Hippocampal formation (tissue), 2 donors: ENCODE measurements at places on chromosomes 1 and 21.

DNA sequence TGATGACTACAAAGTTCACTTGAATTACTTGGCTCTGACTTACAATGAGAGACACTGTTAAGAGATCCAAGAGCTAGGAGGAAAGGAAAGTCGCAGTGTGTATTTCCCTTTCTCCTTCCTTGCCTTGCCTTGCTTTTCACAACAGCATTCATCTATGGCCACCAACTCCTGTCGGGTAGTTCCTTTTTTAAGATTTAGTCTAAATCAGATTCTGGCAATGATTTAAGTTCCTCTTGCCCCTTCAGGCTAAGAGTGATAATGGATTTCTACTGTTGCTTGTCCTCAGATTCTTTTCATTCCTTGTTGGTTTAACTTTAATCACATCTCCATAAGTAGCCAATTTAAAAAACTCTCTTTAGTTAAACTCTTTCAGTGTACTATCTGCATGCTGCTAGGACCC, 91.9 kb downstream of the GTF2B start:
- DNase-seq, result no peak

DNA sequence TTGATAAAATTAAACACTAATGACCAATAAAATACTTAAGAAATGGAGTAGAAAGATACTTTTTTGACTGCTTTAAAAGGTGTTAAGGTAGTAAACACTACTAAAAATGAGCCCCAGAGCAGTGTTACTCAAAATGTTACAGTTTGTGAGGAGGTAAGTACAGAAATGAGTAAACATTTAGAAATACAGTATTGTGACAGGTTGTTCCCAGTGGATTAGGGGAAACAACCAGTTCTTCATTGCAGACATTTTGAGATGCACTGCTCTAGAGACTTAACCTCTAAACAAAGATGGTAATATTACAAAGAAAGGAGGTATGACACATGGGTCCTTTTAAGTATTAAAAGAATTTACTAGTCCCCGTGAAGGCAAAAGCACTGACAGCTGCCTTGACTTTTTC, 12.7 kb downstream of the DHX9 start:
- DNase-seq, result no peak

DNA sequence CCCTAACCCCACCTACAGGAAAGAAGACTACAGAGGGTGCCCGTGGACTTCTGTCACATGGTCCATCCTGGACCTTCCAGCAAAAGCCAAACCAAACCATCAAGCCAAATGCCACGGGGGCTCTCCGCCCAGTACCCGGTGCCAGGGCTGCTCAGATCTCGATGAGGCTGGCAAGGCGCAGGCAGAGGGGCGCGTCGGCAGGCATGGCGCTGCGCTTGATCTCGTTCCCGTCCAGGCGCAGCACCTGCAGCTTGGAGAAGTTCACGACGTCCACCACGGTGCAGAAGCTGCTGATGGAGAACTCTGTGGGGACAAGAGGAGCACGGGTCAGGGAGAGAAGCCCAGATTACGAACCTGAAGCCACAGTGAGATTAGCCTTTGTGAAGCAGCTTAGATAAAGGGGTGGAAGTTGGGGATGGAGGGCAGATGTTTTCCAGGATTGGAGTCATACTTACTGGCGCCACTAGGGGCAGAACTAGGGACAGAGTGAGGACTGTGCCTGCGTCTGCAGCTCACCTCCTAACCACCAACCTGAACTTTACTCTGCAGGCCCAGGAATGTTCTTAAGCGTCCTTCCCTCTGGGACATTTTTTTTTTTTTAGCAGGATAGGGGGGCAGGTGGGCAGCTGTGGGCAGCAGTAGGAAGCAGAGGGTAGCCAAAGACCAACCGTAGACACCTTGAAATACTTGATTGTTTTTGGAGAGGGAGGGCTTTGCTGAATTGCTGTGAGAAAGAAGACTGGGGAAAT, 8.6 kb downstream of the FMOD start:
- DNase-seq, result no peak

DNA sequence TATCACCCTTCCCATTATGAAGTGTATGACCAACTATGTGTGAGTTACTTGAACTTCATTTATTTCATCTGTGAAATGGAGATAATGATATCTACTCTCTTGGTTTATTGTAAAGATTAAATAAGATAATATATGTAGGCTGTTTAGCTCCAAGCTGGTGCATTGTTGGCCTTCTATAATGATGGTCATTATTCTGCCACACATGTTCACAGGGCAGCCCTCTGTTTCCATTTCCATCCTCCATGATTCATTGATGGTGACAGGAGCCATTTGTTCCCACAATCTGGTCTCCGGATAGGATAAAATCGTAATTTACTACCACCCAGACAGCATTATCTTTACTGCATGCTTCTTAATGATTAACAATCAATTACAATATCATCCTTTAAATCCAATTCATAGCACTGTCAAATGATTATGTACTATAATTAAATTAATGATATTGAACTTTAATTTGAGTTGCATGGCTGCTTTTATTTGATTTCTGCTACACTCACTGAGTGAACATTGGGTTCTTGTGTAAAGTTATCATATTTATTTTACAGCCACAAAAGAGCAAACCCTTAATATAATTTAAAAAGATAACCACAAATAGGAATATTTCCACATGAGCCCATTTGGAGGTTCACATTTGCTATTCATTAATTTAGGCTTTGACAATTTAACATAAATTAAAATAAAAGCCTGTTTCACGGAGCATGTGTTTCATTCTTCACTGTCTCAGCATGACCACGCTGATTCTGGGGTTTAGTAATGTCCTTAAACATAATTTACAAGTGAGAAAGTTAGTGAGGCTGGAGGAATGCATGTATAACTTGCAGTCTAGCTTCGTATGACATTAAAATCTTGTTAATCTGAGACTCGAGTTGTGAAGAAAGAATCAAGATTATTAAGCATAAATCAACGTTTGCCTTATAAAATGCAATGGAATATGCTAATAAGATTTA, 596.4 kb upstream of the ZRANB2 start:
- DNase-seq, result no peak

DNA sequence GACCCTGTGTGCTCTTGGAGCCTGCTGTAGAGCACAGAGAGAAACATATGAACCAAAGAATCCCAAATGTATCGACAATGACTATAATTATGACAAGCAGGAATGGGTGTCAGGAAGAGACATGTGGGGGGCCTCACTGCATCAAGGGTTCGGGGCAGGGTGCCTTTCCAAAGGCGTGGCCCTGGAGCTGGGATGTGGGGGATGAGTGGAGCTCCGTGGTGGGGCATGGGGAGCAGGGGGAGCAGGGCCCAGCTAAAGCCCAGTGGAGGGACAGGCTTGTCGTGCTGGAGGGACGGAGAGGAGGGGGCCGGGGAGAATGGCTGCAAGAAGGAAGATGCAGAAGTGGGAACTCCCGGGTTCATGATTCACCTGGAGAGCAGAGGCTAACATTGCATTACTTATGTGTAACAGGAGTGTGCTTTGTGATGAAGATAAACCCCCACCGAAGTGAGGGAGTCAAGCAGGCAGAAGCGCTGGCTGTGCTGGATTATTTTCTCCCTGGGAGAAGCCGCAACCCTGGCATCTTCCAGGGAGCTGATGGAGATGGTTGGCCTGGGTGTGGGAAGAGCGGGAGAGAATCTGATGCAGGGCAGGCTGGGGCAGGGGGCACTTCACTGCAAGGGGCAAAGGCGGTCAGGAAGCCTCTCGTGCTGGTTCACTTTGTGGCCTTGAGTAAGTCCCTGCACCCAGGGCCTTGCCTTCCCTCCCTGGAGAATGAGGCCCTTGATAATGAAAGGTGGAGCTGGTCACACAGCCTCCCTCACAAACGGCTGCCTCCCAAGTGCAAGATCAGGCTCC, 124.6 kb upstream of the RUNX3 start:
- DNase-seq, result no peak

- DNase-seq, result no peak
Measured at GRCh38 chr1:85330214-85330631, 53.8 kb upstream of the BCL10 start.

DNA sequence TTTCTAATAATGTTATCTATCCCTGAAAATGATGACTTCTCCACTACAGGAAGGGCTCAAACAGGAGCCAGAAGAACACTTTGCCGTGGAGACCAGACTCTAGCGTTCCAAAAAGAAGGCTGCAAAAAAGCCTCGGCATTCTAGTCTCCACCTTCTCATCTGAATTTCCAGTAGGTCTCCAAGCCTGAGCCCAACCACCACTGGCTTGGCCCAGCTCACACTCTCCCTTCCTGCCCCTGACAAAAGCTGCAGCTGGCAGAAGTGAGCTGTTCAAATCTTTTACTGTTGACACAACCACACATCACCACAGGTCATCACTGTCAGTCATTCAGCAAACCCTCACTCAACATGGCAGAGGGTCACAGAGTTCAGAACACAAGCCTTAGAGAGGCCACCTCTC, 69.3 kb downstream of the CAMK2N1 start:
- DNase-seq, result no peak

- no peak for DNase-seq
Measured at GRCh38 chr1:73556270-73556669, 641.7 kb downstream of the LRRIQ3 start.

GRCh38 chr1:117581391-117581943, 24.4 kb upstream of the TENT5C start:
- DNase-seq, result no peak

GRCh38 chr1:19140465-19140864, 69.6 kb downstream of the UBR4 start:
- DNase-seq, result no peak

DNA sequence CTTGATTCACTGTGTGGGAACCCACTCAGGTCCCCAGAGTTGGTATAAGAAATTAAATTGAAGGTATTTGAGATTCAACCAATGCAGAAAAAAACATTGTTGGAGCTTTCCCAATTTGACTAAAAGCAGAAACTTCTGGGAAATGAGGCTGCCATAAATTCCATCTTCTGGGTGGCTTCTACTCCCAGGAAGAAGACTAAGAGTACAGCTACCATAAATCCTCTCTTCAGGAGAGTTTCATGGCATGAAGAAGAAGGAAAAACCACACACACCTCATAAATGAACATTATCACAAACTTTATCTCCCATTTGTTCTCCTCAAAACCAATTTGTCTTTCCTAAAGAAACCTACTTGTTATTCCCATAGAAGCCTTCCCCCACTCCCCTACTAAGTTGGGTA, 283.9 kb downstream of the DPYD start:
- no peak for DNase-seq

DNA sequence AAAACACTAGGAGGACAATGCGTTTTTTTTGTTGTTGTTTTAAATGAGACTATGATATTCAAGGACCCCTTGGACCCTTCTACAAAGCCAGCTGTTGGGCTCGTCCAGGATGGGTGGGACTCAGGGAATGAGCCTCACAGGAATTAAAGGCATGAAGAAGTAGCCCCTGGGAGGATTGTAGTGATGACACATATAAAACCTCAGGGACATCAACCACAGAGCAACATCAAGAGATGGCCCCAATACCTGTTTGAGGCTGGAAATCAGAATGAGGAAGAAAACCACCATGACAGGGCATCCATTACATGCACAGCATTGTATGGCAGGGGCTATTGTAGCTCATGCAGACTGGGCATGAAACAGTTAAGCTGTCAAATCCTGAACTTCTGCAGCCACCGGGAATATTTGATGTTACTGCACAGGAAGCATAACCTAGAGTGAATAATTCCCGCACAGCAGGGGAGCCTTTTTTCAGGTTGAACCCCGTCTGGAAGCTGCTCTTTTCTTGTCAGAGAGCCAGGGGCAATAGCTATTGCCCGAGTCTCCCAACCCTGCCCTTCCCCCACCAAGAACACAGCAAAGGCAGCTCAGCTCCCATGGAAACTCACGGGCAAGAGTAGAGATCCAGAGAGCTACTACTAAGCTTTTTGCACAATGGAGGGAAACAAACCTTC, 140.2 kb upstream of the FGGY start:
- DNase-seq, result no peak

GRCh38 chr1:51327386-51327785, 3.0 kb downstream of the TTC39A start:
- DNase-seq, result no peak

DNA sequence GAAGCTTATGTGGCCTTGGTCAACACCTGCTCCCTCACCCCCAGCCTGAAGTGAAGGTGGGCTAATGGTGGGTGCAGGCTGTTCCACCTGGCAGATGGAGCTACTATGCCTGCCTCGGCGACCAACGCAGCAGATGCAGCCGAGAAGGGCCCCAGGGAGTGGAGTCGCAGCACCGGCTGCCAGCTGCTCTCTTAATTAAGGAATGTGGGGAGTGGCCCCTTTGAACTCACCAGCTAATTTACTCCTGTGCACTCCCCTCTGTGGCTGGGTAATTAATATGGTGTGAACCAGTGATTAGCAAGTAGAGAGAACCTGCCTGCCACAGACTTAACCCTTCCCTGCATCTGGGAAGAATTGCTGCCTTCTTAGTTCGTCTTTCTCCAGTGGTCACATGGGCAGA, 3.3 kb upstream of the SLAMF8 start:
- no peak for DNase-seq

- peak; percentile 20 for DNase-seq
Measured at GRCh38 chr1:11664336-11665065, 501 bp downstream of the FBXO6 start.

DNA sequence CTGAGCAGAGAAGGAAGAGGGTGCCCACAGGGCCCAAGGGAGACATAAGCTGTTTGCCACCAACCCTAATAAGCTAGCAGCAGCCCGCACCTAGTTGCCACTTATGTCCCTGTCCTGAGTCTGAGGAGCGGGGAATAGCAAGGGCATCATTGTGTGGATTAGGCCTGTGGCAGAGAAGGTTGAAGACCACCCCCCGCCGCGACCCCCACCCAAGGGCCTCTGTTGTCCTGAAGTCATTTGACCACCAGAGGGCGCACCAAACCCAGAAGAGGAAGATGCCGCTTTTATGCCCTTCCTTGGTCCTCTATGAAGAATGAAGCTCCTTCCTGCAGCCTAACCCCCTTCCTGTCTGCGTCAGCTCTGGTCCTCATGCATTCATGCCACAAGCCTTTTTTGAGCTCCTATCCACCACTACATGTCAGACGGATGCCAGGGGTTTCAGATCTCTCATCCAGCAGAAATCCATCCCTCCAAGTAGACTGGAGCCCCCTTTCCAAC, 16.6 kb downstream of the RHBG start:
- peak; percentile 77 for DNase-seq

GRCh38 chr1:212488436-212489283, 55.9 kb downstream of the NENF start:
- peak; percentile 22 for DNase-seq
